ENCODE measurements at places on chromosomes 5 and 9.
A peak's percentile ranks its signal among the peaks of the same experiment; 100 is the strongest.

- no peak for DNase-seq
These were observed 89.9 kb downstream of the SIL1 start for GRCh38 chr5:139108063-139108824.

DNA sequence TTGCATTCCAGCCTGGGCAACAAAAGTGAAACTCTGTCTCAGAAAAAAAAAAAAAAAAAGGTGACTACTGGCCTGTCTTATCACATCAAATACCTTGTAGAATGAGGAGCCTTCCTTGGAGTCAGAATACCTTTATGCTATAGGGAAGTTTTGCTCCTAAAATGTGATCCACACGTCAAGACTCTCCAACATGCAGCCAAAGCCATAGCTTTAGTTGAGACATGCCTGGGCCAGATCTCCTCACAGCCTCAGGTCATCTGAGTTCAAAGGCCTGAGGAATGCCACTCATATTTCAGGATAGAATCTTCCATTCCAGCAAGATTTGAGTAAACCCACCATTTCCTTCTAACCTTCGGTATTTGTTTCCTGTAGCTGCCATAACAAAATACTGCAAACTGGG lies 13.7 kb upstream of the SOWAHA start:
- no peak for DNase-seq

GRCh38 chr9:129428864-129429577 lies 191.9 kb downstream of the C9orf50 start:
- DNase-seq: no peak

GRCh38 chr9:32350682-32351081 lies 33.8 kb upstream of the ACO1 start:
- no peak for DNase-seq

DNA sequence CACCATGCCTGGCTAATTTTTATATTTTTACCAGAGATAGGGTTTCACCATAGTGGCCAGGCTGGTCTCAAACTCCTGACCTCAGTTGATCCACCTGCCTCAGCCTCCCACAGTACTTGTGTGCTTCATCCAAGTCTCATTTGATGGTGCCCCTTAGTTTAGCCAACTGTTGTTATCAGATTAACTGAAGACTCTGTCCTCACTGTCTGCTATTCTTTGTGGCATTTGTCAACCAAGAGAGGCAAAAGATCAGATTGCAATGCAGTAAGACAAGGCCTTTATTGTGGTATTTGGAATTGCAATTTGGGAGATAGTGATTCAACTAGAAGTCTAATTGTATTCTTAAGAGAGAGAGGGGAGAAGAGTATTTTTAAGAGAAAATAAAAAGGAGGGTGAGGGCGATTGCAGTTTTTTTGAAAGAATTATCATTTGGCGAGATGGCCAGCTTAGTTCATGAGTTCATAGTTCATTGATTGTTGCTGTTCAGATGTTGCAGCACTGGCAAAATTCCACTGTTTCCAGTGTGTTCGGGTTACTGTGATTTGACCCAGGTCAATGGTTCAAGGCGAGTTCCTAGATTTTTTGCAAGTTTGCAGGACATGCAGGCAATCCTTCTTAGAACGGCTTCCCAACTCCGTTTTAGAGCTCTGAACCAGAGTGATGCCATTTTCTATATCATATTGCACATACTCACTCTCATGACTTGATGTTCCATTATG lies 1156.9 kb downstream of the CDH9 start:
- no peak for DNase-seq

GRCh38 chr5:100609594-100609993 lies 74.4 kb downstream of the FAM174A start:
- DNase-seq: no peak

DNA sequence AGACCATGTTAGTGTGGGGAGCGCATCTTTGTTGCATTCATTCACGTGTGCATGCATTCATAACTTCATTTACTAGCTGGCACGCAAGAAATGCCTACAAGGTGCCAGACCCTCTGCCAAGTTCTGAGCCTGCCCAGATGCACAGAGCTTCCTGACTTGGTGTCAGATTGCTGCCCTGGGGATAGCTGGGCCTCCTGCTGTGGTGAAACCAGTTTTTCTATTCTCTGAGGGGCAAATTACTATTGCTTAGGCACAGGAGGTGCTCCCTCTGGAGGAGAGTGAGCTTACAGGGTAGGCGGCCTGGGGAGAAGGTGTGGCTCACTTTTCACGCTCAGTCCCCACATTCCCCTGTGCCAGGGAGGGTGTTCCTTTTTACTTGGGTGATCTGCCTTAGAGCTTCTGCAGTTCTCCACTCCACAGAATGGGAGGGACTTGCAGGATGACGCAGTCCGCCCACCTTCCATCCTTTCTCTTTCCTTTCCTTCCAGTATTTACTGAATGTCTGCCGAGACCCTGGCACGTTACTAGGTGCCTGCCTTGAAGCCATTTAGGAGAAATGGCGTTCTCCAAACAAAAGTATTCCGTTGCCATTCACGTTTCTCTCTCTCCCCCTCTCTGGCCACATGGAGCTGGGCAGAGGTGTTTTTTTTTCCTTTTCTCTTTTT lies 27.9 kb upstream of the CTNNA1 start:
- peak; percentile 41 for DNase-seq

GRCh38 chr9:114697951-114698351 lies 16.0 kb upstream of the TEX48 start:
- DNase-seq: no peak

Measured in HFF-Myc (cell line).